A172 (cell line): ENCODE measurements at places on chromosomes 13 and 19. TPM values are rescaled to one million over a fixed set of nuclear protein-coding genes. Genes with fewer than 3 reads are reported as not detected.

GRCh38 chr13:112785483-112785856 lies 95.6 kb downstream of the ATP11A start:
- DNase-seq: no peak

GRCh38 chr19:8036434-8037099 lies 16.0 kb upstream of the CCL25 start:
- no peak for DNase-seq

DNA sequence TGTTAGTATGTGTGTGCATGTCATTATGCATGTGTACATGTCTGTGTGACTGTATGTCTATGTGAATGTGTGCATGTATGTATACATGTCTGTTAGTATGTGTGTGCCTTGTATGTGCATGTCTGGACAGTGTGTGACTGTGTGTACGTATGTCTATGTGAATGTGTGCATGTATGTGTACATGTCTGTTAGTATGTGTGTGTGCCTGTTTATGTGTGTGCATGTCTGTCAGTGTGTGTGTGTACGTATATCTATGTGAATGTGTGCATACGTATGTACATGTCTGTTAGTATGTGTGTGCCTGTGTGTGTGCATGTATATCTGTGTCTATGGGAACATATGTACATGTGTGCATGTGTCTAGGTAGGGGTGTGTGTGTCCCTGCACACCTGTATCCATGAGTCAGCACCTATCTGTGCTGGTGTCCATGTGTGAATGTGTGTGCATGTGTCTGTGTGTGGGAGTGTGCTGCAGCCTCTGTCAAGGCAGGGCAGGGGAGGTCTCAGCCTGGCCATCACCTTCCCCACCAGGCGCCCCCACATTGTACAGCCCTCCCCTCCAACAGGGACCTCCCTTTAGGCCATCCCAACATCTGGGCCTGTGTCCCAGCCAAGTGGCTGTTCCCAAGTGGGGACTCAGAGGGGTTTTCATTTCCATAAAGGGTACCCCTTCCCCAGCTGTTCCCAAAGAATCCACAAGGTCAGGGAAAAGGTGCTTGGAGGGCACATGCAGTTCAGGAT lies 4.4 kb downstream of the GAS6 start:
- DNase-seq: no peak

DNA sequence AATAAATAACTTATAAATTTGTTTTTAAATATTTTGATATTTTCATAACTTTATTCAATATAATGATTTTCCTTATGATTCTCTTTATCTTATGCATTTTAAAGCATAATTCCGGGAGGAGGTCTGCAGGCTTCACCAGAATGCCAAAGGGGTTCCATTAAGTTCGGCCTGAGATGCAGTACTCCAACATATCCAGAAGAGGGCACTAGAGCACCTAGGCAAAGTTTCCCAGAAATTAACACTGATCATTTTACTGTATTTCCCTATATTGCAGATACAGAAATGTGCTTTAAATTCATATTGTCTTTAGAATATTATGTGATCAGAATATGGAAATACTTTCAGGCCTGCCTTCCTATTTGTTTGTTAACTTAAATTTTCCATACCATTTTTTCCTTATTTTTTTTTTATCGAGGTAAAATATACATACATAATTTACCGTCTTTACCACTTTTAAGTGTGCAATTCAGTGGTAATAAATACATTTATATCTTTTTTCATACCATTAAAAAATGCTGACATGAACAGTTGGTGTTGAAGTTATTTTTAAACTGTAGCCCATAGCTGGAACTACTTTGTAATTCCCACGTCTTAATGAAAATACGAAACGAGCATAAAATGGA lies 58.9 kb upstream of the TM9SF2 start:
- peak; percentile 47 for DNase-seq

DNA sequence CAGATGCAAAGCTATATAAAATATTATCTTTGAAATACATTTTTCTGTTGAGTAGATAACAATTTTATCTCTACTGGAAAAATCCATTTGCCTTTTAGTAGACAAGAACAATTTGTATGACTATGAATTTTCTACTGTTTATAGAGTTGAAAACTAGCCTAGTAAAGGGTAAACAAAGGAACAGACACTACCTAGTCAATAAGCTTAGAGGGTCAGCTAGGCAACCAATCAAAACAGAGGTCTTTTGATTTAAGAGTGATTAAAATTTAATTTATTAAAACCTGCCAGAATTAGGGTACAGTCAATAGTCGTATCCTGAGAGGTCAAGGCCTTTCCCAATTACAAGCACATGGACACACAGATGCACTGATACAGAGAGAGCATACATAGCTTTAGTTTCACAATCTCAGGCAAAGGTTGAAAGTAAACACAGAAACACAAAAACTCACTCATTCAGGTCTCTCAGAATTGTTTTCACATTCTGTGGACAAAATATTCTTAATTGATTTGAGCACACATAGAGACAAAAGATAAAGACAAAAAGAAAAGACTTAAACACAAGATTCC lies 24.5 kb upstream of the GPC6 start:
- no peak for DNase-seq

DNA sequence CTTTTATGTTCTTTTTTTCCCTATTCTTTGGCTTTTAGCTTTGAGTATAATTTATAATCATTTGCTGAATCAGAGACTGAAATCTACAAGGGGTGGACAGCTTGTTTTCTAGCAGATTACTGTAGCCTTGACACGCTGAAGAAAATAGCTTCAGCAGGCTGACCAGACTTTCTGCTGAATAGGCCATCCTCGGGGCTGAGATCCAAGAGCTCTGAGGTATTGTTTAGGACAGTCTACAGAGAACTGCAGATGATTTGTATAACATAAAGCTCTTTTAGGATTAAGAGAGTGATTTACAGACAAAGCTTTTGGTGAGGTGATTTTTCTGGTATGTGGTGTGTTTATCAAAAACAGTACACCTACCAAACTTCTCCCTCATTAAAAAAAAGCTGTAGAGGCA lies 16.8 kb downstream of the POLR1D start:
- DNase-seq: no peak

GRCh38 chr13:99133230-99133629 lies 67.4 kb upstream of the UBAC2 start:
- no peak for DNase-seq

GRCh38 chr13:39506559-39507390 lies 96.2 kb downstream of the LHFPL6 start:
- no peak for DNase-seq

GRCh38 chr19:2492870-2493269 lies 16.9 kb downstream of the GADD45B start:
- no peak for DNase-seq

- peak; percentile 77 for DNase-seq
Observed at GRCh38 chr13:19597523-19597922, 35.9 kb upstream of the MPHOSPH8 start.

DNA sequence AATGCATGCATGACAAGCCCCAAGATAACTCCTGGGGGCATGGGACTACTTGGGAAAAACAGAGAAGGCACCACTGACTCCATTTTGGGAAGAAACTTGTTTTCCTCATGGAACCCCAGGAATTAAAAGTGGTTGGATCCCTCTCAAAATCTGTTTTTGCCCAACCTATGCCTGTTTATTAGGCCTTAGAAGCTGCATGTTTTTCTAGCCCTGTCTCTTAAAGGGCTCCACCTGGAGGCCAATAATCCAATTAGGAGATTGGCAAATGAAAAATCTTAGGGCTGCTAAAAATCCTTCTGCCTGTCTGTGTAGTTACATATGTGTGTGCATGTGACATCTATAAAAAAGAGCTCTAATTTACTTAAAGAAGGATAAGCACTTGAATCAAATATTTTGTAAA lies 26.9 kb downstream of the MED4 start:
- DNase-seq: no peak

GRCh38 chr13:31069808-31070534 lies 91.7 kb downstream of the HSPH1 start:
- DNase-seq: no peak

DNA sequence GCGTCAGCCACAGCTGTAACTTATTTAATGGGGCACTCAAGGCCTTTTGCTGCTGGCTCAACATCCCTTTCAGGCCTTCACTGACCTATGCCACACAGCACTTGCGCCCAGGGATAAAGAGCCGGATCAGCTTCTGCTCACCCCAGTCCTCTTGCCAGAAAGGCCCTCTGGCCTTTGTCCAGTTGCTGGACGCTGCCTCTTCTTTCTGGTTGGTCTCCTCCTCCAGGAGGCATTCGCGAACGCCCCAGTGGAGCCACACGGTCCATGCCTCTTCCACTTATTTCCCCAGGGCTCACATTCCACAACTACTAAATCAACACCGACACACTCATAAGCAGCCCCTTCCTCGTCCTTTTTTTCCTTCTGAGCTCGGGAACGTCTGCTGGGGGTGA lies 3.7 kb upstream of the ZNF329 start:
- no peak for DNase-seq

- no peak for DNase-seq
Observed at GRCh38 chr13:50189450-50189849, 174.2 kb downstream of the KCNRG start.

DNA sequence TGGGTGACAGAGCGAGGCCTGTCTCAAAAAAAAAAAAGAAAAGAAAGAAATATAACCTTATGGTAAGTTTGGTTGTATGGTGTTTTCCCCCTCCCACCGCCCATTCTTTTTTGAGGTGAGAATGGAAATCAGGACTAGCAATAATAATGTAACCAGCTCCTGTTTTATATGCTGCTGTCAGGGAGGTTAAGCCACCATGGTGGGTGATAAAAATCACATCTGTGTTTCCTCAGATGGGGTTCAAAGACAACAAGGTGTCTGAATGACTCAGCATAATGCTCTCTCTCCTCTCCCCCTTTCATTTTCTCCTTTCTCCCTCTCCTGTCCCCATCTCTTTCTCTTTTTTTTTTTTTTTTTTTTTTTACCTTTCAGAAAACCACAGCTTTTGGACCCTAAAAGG lies 28.3 kb upstream of the GARRE1 start:
- no peak for DNase-seq

DNA sequence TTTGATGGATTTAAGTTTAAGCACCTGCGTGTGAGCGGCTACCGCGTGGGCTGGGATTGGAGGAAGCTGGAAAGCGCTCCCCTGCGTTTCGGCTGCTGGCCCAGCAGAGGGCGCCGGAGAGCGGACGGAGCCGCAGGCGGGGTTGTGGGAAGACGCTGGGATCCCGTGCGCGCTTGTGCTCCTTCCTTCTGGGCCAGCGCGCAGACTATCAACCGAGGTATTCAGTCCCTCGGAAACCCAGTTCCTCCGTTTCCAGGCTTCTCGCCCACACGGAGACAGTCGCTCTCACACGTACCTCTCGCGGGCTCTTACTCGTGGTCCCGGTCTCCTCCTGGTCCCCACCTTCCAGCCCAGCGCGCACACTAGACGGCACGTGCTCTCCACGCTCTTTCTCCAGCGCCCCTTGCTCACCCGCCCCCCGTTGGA lies 28.8 kb downstream of the EPN1 start:
- no peak for DNase-seq

- no peak for DNase-seq
Observed at GRCh38 chr13:24663586-24663985, 16.6 kb upstream of the ATP12A start.

GRCh38 chr13:42762917-42763316 lies 18.5 kb upstream of the FAM216B start:
- DNase-seq: peak; percentile 72

DNA sequence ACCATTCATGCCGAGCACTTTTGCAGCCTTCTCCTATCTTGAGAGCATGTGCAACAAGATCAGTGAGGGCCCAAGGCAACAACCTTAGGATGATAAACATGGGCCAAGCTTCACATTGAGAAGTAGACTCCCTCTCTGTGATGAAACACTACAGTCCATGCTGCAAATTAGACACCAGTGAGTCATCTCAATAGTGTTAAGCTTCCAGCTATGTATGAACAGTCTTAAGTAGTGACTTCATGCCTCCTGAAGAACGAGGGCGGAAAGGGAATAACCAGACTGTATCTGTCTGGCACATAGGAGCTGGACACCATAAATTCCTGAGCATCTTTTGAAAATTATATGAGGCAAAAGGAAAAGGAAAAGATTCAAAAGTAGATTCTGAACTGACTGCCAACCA lies 309.9 kb upstream of the SLITRK1 start:
- peak; percentile 81 for DNase-seq

GRCh38 chr13:42990291-42991232 lies 1.5 kb downstream of the EPSTI1 start:
- DNase-seq: no peak

GRCh38 chr19:53994811-53995210 lies 3.4 kb downstream of the CACNG6 start:
- DNase-seq: no peak

DNA sequence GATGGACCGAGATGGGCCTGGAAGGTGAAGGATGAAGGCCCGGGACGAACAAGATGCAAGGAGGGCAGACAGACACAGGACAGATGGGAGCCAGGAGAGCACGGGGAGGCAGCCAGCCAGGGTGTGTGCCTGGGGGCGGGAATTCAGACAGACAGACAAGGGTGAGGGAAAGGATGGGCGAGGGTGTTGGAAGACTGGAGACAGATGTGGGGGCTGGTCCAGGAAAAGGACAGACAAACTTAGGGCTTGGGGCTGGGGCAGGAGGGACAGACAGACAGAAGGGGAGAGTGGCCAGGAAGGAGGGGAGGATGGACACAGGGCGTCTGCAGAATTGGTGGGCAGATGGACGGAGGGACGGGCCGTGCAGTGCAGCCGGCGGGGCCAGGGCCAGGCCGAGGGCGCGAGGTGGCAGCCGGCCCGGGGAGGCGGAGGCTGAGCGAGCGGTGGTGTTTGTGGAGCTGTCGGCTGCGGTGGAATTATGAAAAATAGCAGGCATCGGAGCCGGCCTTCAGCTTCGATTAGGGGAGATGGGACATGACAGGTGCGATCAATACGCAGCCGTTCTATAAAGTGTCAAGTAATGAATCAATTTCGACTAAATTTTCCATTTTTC lies 4.6 kb upstream of the ERFL start:
- no peak for DNase-seq

DNA sequence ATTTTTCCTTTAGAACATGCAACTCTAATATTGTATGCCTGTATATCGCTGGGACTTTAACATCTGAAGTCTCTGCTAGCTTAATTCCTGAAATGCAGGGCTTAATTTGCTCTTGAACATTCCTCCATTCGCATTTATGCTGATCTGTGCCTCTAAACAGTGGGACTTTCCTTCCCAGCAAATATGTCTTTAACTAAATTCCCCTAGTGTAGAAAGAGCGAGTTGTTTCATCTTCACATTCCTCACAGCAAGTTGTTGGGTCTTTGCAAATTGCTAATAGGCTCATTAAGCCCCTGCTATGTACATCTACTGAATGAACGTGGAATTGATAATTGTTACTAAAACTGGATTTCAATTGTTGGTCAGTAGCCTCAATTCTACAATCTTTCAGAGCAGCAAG lies 118.4 kb upstream of the OBI1 start:
- no peak for DNase-seq

The FAAP24 gene
- 10.4 and 12.7 TPM in 2 replicates for total RNA-seq

The KIR2DL1 gene
- not detected in 2 replicates for total RNA-seq

The NTF4 gene
- total RNA-seq: not detected in 2 replicates

The SHISA2 gene
- not detected in 2 replicates for total RNA-seq

The RFPL4AL1 gene
- total RNA-seq: 1.6 TPM in 1 of 2 replicates, not detected in the other

The FBN3 gene
- 0.62 TPM in 1 of 2 replicates, not detected in the other for total RNA-seq

The NDUFA7 gene
- 31.8 and 71.4 TPM in 2 replicates for total RNA-seq

The AKAP8 gene
- 14.1 and 17.5 TPM in 2 replicates for total RNA-seq

The SERPINE3 gene
- not detected in 2 replicates for total RNA-seq

The YIF1B gene
- 98.8 and 110 TPM in 2 replicates for total RNA-seq

The FOSB gene
- total RNA-seq: 0.17 TPM in 1 of 2 replicates, not detected in the other

The TEX26 gene
- total RNA-seq: not detected in 2 replicates

The CEACAM1 gene
- 0.67 and 2.2 TPM in 2 replicates for total RNA-seq

The TLE2 gene
- 2.3 and 2.4 TPM in 2 replicates for total RNA-seq

The ZNF221 gene
- 3.9 and 5.8 TPM in 2 replicates for total RNA-seq

The CCL25 gene
- total RNA-seq: not detected in 2 replicates

The KLK5 gene
- not detected in 2 replicates for total RNA-seq
